ENCODE measurements at places on chromosomes 12 and 14.

GRCh38 chr14:98218218-98218617 is 1053.8 kb downstream of the BCL11B start:
- DNase-seq: no peak

GRCh38 chr12:8612629-8613028 is at the start of gene AICDA:
TSS of gene AICDA (minus strand) at chr12:8612859. CDS start at chr12:8612767, 92 bp downstream.
- DNase-seq: no peak

DNA sequence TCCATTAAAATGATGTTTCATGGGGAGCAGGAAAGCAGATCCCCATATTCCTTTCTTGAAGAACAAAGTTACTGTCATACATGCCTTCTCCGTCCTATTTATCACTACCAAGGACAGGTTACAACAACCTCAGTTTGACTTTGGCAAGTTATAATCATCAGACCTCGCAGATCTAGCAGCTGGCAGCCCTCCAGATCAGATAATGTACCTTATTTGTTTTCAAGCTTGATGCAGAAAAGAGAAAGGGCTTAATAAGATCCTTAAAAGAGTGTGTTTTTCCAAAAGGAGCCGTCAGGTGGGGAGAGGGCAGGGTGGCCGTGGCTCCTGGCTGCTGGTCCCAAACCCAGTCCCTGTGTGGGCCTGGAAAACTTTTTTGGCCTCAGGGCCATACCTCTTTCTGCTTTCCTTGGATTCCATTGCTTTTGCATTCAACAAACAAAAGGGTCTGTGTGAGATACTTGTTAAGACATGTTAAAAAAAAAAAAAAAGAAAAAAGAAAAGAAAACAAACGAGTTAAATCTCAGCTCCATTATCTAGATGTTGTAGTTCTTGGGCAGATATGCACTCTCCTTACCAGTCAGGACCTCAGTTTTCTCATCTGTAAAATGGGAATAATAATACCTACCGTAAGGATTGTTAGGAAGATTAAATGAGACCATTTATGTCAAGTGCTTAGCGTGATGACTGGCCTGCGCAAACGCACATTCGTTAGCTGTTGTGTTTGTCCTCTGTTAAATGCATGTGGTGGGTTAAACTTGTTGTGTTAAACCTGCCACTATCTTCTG is 64.6 kb downstream of the B4GALNT3 start:
- no peak for DNase-seq

DNA sequence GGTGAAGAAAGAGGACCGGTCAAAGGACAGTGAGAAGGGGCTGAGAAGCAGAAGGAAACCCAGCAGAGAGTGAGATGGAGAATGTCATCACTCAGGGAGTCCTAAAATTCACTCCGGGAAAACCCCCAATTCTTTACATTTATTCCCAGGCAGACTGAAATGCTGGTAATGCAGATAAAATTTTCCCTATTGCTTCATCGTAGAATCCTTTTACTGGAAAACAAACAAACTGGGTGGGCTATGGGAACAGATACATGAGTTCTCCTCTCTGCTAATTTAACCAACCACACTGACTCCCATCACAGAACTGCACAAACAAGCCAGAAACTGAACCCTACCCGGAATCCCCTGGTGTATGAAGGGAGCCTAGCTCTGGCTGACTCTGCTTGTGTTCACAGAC is 20.9 kb downstream of the HEBP1 start:
- no peak for DNase-seq

GRCh38 chr12:104443008-104443407 is 13.7 kb upstream of the CHST11 start:
- no peak for DNase-seq

DNA sequence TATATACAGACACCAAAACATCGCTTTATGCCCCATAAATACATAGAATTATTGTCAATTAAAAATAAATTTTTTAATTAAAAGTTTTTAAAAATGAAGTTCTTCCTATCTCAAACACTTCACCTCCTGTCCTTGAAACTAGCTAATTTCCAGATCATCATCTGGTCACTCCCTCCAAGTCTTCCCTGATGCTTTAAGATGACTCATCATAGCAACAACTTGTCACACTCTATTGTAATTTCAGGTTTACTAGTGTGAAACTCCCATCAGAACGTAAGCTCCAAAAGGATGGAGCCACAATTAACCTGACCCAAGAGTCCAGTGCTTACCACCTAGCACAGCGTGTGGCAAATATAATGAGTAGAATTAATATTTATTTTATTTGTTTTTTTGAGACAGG is 16.3 kb downstream of the GXYLT1 start:
- DNase-seq: no peak

- peak; percentile 46 for DNase-seq
These were observed 7.0 kb downstream of the ETNK1 start for GRCh38 chr12:22631863-22632463.

- DNase-seq: no peak
These were observed 75.3 kb downstream of the PRKCH start for GRCh38 chr14:61396694-61397093.

DNA sequence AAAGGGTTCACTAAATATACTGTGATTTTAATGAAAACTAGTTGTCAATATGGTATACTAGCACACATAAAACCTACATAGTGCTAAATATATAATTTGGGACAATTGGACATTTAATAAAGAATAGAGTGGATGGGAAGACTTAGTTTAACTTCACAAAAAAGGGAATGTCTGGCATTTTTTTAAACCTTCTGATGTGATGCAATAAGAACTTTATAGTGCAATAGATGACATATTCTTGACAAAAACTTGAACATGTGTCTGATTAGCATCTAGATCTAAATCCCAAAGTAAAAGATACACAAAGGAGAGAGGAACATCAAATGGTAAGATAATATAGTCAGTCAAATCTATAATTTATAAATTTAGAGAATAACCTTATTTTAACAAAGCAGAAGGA is 488.3 kb upstream of the SYT1 start:
- DNase-seq: no peak

DNA sequence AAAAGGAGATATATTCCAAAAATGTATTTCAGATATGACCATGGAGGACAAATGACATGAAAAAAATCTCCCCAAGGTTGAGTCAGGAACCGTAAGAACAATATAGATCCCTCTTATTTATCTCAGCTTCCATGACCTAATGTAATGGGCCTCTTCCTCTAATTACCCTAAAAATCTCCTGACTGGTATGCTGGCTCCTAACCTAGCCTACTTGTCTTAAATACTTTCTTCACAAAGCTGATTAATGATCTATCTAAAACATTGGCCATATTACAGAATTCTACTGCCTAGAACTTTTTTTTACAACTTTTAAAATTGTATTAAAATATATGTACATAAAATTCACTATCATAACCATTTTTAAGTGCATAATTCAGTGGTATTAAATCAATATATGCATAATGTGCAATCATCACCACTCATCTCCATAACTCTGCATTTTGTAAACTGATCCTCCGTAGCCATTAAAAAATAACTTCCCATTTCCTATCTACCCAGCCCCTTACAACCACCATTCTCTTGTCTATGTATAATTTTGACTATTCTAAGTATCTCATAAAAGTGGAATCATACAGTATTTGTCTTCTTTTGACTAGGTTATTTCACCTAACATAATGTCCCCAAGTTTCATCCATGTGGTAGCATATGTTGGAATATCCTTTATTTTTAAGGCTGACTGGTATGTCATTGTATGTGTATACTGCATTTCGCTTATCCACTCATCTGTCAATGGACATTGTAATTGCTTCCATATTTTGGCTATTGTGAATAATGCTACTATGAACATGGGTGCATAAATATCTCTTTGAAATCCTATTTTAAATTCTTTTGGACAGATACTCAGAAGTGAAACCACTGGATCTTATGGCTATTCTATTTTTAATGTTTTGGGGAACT is 464.6 kb downstream of the ADAMTS20 start:
- no peak for DNase-seq

GRCh38 chr12:77814386-77814785 is 16.3 kb upstream of the NAV3 start:
- no peak for DNase-seq

DNA sequence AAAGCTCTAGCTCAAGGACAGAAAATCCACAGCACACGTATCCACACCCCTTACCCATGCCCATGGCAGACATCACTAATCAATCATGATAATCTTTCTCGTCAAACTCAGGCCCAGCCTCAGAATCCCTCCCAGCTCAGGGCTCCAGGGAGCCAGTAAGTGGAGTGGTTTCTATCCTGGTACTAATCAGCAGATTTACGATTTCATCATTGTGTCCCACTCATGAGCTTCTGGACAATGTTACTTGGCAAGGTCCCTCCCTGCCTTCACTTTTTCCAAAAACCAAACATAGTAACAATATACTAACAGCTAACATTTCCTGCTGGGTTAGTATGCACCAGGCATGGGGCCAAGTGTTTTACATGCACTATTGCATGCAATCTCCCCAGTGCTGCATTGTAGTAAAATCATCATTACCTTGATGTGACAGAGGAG is 45.8 kb upstream of the NCOR2 start:
- DNase-seq: no peak

GRCh38 chr12:127711108-127711507 is 555.9 kb upstream of the TMEM132C start:
- no peak for DNase-seq

DNA sequence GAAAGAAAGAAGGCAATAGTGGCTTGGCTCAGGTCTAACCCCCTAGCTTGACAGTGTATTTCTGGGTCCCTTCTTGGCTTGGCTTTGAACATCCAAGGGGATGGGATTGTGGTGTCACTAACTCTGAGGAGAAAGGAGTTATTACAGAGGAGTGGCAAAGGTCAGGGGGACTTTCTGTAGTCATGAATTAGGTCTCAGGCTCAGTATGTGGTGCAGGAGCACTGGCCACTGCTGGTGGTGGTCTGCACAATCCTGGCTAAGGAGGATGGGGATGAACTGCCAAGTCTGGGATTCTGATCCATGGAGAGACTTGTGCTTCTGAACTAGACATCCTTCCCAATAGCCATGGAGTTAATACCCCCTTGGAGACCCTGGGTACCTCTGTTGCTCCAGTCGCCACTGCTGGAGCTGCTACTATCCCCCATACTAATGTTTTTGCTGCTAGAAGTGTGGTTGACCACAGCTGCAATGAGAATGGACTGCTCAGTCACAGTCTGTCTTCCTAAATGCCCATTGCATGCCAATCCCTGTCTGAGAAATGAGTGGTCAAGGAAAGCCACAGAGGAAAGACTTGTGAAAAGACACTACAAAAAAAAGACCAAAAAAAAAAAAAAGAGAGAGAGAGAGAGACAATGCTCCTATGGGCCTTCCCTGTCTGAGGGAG is 32.5 kb downstream of the KRT76 start:
- DNase-seq: no peak

- no peak for DNase-seq
These were observed 53.0 kb downstream of the MVK start for GRCh38 chr12:109626378-109627115.

- DNase-seq: no peak
These were observed 167.3 kb downstream of the PLCZ1 start for GRCh38 chr12:18570543-18570942.

DNA sequence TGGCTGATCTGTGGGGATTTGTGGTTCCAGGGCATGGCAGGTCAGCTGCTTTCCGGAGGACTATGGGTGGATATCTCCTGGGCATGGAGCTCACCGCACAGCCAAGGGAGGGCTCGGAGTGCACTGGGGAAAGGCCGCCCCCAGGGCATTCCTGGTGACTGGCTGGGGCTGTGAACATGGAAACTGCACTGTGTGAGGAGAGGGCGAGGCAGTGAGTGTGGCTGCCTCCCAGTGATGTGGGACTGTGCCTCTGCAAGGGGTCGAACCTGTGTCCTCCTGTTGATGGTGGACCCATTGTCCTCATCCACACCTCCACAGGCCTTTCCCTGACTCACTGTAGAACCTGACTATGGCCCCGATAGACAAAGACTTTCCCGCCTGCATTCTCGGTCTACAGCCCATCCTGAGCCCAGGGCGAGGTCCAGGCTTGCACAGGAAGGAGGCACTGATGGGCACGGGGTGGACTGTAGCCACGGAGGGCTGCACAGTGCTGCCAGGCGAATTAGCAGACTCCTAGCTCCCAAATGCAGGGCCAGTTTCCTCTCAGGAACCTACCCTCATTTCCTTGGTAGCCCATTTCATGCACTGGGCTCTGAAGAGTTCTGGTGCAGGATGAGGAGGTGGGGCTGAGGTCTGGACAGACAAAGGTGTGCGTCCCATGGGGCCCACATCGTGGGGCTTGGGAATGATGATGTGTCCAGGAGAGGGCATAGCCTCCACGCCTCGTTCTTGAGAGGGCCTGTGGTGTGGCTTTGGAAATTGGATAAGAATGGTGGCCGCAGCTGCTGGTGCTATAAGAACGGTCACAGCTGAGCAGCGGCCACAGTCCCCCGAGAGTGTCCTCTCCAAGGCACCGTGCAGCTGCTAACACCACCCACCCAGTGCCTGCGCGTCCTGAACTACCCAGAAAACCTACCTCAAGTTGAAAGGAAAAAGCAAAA is 415.1 kb downstream of the TMEM121 start:
- no peak for DNase-seq

GRCh38 chr12:64404470-64405256 is 471 bp downstream of the XPOT start:
- peak; percentile 62 for DNase-seq

DNA sequence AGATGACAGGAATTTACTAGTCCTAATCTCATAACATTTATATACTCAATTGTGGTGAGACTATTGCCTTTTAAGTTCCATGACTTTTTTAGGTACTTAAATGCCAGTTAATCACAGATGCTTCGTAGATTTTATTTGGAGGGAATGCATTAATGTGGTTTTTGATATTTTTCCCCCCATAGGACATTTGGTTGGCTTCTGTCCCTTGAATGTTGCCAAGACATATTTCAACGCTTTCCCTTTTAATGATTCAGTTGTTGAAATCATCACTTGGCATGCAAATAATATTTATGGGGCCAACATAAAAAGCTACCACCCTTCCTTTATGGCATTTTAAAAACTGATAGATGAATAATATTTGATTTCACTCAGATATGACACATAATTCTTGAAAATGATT is 172.1 kb downstream of the ACSS3 start:
- DNase-seq: no peak

DNA sequence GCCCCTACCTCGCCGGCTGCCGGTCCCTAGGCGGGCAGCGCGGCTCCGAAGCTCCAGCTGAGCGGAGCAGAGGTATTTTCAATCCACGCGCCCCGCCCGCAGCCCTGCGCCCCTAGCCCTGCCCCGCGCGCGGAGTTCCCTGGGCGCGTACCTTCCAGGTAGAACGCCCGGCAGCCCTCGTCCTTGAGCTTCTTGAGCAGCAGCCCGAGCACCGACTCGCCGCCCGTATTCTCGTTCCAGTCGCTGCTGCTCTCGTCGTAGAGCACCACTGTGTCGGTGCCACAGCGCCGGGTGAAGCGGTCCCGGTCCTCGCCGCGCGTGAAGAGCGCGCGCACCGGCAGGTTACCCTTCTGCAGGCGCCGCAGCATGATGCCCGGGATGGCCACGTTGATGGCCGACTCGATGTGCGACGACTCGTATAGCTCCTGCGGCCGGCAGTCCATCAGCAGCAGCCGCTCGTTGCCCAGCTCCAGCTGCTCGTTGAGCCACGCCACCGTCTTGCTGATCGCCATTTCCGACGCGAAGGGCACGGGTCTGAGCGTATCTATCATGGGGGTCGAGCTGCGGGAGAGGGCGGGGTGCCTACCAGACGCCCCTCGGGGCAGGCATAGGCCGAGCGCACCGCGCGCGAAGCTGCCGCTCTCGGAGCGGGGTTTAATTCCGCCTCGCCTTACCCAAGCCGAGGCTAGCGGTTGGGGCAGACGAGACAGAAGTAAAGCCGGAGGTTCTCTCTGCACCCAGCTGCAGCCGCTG is 636 bp downstream of the DUSP6 start:
- no peak for DNase-seq

Measured in kidney glomerular epithelial cell (primary cell).